ENCODE measurements at places on chromosomes 3 and 15.

DNA sequence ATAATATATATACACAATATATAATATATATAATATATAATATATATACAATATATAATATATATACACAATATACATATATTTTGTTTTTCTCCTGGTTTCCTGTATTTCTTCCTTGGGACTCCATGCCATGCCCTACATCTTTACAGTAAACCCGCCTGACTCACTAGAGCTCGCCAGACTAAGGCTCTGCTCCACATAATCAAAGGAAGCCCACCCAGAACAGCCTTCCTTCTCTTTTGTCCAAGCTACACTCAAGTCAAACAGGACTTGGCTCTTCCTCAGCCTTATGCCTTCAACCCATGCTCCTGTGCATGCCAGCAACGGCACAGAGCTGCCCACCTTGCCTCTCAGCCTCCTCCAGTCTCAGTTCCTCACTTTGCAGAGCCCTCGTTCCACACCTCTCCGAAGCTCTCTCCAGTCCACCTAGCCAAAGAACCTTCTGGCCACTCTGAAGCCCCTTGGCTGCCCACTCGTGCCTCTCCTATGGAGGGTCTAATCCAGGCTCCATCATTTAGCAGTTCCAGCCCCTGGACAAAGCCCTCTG is 109.1 kb downstream of the RFTN1 start:
- DNase-seq = no peak

- no peak for DNase-seq
These were observed 16.0 kb downstream of the CDV3 start for GRCh38 chr3:133589503-133589902.

- no peak for DNase-seq
These were observed 34.4 kb upstream of the GLCE start for GRCh38 chr15:69126054-69126469.

GRCh38 chr3:52456169-52456799 is 880 bp downstream of the NISCH start:
- DNase-seq = no peak

DNA sequence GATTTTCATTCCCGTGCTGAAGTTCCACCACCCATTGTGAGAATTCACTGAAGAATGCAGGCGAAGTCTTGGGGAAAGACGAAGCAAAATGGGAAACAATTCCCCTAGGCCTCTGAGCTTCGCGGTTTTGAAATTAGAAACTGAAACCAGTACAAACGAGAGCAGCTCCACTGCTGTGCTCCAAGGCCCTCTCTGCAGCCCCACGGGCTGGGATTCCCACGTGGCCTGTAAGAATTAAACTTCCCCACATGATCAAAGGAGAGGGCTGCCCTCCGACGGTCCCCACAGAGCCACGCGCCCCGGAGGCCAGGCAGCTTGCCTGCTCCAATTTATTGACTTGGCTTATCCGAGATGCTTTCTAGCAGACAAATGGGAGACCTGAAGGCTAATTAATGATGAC is 144.0 kb downstream of the GREM1 start:
- no peak for DNase-seq

GRCh38 chr3:72791161-72791560 is 57.1 kb downstream of the SHQ1 start:
- no peak for DNase-seq

- no peak for DNase-seq
These were observed 41.0 kb downstream of the EPHB3 start for GRCh38 chr3:184602372-184603150.

DNA sequence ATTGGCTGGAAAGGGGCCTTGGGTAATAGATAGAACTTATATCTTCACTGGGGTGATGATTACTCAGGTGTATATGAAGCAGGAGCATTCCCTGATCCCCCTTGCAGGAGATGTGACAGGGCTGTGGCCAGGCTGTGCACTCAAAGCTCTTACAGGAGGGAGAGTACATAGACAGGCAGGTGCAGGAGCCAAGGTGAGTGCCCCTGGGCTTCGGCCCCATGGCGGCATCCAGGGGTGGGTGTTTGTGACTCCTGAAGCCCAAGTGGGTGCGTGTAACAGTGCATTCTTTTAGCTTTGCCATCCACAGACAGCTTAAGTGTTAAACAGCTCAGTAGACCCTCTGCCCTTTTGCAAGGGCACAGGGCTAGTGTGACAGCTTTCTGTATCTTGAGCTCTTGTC is 236.6 kb upstream of the GPR149 start:
- no peak for DNase-seq

GRCh38 chr3:194962056-194962455 is 276.4 kb downstream of the FAM43A start:
- DNase-seq = no peak

DNA sequence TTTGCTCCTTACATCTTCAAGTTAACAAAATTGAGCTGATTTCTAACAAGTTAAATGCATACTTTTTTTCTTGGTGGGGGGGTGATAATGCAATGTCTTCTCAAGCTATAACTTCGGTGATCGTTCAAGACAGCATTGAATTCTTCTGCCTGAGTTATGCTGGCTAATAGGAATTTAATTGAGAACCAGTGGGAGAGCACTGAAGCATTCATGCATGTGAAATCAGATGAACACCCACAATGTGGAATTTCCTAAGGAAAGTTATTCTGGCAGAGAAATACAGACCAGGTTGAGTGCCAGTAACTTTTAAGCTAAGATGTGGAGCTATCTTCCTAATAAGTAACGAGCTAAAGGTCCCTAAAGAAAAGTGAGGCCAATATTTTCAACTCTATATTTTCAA is 3.0 kb downstream of the SPATA16 start:
- DNase-seq = no peak

- DNase-seq = no peak
These were observed 28.1 kb downstream of the ZXDC start for GRCh38 chr3:126447456-126448106.

DNA sequence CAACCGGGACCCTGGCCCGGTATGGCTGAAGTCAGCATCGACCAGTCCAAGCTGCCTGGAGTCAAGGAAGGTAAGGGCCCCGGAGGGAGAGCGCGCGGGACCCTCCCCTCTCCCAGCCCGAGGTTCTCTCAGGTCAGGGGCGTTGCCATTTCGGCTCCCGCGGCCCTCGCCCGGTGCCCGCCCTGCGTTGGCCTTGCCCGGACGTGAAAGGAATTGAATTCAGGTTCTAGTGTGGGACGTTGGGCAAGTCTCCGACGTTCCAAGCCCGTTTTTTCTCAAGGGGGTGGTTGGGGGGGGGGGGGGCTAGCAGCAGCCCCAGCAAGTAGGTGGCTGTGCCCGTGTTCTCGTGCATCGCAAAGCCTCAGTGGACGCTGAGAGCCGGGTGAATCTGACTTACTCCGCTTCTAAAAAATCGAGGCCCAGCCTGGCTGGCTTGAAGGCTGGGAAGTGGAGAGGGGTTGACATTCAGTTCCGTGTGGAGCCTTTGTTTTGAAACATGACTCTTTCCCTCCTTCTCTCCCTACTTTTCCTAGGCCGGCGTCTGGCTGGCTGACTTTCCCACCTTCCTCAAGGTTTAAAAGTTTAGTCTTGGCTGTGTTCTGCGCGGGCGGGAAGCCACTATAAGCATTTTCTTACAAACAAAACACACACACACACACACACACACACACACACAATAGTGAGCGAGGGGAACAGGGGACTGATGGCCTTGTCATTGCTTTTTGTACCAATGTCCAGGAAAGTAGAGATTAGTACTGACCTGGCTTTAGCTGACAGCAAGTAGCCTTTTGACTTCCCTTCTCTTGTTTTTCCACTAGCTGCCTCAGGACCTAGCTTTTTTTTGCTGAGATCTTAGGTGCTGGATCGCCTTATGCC is at the start of gene UTS2B:
Gene UTS2B (minus strand): TSS at position 873 of the 876 bp plus-strand sequence. CDS start 48,337 bp downstream, outside the sequence.
- no peak for DNase-seq

GRCh38 chr3:14093831-14094230 is 30.8 kb downstream of the CHCHD4 start:
- DNase-seq = no peak

- no peak for DNase-seq
These were observed 260.9 kb downstream of the TIGIT start for GRCh38 chr3:114554731-114555130.

GRCh38 chr3:196889844-196890708 is 22.4 kb downstream of the SENP5 start:
- no peak for DNase-seq

GRCh38 chr3:44136421-44136820 is 105.3 kb upstream of the TOPAZ1 start:
- no peak for DNase-seq

DNA sequence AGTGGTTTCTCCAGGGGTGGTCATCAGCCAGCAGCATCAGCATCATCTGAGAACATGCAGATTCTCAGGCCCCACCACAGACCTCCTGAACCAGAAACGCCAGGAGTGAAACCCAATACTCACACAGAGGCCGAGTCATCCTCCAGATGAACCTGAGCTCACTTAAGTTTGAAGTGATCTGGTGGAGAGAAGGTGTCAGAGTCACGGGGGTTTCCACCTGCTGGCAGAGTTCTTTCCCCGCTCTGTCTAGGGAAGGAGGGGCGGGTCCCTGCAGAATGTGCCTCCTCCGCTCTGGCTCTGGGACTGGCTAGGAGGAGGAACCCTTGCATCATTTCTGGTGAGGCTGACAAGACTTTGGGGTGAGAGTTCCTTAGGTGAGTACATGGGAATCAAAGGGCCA is 13.3 kb upstream of the KIF23 start:
- no peak for DNase-seq

GRCh38 chr3:193481436-193481835 is 73.3 kb downstream of the ATP13A4 start:
- DNase-seq = no peak

GRCh38 chr3:40768536-40768935 is 243.8 kb downstream of the ZNF621 start:
- no peak for DNase-seq

GRCh38 chr15:66877477-66878271 is 175.6 kb downstream of the SMAD6 start:
- no peak for DNase-seq

- no peak for DNase-seq
These were observed 51.0 kb downstream of the NKIRAS1 start for GRCh38 chr3:23865595-23866396.

- no peak for DNase-seq
These were observed 50.4 kb downstream of the DNAH1 start for GRCh38 chr3:52366527-52366926.

DNA sequence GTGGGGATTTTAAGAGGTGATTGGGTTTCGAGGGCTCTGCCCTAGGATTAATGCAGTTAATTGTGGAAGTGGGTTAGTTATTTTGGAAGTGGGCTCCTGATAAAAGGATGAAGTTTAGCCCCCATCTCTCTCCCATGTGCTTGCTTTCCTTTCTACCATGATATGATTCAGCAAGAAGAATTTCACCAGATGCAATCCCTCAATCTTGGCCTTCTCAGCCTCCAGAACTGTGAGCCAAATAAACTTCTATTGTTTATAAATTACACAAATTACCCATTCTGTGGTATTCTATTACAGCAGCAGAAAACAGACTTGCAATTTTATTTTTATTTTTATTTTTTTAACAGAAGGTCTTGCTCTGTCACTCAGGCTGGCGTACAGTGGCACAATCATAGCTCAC is 27.3 kb upstream of the UBE2E1 start:
- DNase-seq = no peak

- no peak for DNase-seq
These were observed 36.4 kb downstream of the CCDC80 start for GRCh38 chr3:112604536-112604935.

DNA sequence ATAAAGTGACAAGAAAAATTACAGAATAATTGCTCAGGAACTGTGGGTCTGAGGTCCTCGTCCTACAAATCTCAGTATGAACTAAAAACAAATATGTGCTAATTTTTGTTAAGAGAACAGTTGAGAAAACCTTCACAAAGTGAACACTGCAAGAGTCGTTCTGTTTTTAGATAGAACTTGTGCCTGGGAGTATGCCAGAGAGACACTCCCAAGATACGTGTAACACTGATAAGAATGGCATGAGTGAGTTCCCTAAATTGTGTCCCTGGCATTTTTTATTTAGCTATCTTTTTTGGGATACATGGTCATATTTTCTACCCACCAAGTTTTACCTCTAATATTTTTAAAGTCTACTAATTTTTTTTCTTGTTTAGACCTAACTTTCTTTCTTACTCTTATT is 860.0 kb upstream of the NR2F2 start:
- DNase-seq = no peak

GRCh38 chr15:45732662-45733061 is 97.8 kb downstream of the SQOR start:
- DNase-seq = no peak

DNA sequence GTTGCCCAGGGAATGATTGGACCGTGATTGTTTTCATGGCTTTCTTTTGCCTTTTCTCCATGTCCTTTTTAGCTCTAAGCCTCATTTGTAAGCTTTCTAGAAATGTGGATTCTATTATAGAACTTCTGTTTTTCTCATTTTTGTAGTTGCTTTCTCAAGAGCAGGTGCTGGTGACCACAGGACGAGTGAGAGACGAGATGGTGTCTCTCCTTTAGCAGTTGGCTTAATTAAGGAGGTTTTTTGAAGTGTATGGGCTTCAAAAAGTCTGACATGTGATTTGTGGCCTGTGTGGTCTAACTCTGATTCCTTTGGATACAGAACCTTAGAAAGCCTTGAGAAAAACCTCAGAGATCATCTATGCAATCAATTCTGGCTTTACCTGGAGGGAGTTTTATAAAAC is 292.8 kb downstream of the LPP start:
- DNase-seq = no peak

DNA sequence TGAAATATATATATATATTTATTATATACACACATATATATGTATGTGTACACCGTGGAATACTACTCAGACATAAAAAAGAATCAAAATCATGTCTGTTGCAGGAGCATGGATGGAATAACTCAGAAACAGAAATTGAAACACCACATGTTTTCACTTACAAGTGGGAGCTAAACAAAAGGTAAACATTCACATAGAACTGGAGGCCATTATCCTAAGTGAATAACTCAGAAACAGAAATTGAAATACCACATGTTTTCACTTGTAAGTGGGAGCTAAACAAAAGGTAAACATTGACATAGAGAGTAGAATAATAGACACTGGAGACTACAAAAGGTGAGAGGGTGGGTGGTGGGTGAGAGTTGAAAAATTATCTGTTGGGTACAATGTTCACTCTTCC is 171.5 kb upstream of the GOLIM4 start:
- DNase-seq = no peak

DNA sequence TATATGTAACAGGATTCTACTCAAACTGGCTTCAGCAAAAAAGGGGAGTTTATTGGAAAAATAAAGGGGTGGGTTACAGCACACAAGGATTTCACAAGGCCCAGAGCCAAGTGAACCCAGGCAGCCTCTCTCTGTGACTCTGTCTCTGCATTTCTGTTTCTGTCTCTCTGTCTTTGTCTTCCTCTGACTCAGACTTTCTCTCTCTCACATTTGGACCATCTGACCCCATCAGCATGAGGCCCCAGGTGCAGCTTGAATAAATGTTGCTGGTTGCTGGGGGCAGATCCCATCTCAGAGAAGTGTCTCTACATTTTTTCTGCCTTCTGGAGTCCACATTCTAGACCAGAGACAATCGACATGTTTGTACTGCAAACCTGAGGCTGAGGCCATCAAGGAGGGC is 45.0 kb downstream of the RPLP1 start:
- no peak for DNase-seq

GRCh38 chr3:158765518-158766205 is 33.4 kb upstream of the RARRES1 start:
- no peak for DNase-seq
